ENCODE measurements at places on chromosomes 2 and 18.

GRCh38 chr2:205580212-205580987 is 101.9 kb upstream of the NRP2 start:
- DNase-seq: no peak

DNA sequence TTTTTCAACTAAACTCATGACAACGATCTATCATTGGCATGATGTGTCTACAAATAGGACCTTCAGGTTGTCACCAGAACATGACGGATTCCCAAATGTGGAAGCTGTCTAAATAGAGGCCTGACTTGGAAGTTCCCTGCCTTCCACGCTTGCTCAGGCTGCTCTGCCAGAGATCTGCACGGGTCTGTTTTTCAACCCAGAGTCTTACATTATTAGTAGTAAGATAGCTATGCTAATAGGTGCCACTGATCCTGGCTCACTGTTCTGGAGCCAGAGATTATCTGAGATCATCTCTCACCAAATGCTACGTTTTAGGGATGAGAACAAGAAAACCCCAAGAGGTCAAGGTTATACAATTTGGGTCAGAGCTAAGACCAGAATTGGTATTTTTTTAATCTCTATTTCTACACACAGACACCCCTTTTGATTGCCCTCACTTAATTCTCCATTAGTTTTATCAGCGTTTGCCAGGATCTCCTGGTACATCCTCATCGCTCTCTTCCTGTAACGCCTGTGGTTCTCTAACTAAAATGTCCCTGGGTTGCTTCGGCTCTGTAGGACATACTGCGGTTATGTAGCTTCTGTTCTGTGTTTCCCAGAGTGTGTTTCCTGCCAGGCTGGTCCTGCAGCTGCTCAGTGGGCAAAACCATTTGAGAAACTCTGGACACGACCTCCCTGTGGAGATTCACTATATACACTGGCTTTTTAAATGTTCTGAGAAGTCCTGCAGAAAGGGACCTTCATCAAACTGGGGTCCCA is 5.7 kb downstream of the CDC42EP3 start:
- DNase-seq: no peak

DNA sequence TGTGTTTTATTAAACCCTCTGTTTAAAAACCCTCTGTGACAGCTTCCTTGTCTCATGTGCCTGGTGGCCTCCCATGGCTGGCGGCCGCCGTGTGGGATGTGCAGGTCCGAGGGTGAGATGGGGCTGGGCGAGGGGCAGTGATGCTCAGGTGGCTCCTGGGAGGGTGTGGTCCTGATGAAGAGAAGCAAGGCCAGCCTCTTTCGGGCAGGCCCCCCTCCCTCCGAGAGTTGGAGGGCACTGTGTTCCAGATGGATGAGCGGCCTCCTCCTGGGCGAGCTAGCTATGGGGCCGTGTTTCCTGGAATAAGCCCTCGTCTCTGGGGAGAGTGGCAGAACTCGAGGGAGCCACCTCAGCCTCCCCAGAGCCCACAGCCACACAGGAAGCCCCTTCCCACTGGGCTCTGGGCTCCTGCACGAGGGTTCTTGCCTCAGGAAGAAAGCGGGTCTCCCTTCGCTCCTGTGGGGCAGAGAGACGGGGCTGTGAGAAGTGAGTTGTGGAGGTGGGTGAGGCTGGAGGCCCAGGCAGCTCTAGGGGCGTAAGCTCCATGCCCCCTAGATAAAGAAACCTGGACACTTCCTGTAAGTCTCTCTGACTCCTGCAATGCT is 72.1 kb downstream of the ASB1 start:
- no peak for DNase-seq

DNA sequence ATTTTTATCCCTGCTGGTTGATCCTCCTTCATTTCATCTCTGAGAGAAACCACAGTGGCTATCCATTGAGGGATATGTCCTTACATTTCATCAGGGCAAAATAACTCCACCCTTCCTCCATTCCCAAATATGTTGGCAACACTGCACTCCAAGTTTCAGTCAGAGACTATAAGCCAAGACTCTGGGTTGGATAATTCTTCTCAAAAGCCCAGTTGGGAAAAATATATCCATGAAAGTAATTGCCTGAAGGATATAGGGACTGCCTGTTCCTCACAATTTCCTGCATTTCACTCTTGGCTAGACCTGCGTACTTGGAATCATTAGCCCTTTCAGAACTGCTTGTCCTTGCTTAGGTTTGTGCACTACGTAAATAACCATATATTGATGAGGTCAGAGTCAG is 27.9 kb upstream of the EPB41L3 start:
- no peak for DNase-seq

GRCh38 chr2:45265336-45265735 is 256.1 kb upstream of the SIX2 start:
- DNase-seq: no peak

- DNase-seq: no peak
These were observed 35.4 kb downstream of the ARHGEF4 start for GRCh38 chr2:130871843-130872740.

GRCh38 chr18:77132369-77133050 is at the start of gene MBP:
Gene MBP (minus strand): TSS chr18:77132783. CDS start chr18:77105261, 27,522 bp downstream.
- peak; percentile 55 for DNase-seq

- no peak for DNase-seq
These were observed 797 bp downstream of the KLHL14 start for GRCh38 chr18:32771871-32772580.

DNA sequence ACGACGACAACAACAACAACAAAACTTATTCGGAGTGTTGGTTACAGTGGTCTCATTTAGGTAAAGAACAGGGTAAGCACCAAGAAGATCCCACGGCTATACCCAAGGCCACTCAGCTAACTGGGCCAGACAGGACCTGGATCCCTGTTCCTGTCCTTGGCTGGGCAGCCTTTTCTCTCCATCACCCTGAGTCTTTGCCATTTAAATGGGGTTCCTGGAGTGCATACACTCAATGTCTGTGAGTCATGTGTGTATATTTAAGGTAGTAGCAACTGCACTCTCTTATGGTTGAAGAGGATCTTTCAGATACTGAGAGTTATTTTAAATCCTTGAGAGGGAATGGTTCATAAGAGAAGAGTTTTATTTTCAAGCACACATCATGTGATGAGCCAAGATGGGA is 35.3 kb downstream of the ADCYAP1 start:
- no peak for DNase-seq

GRCh38 chr18:45749918-45750689 is 26.1 kb downstream of the SLC14A1 start:
- no peak for DNase-seq

DNA sequence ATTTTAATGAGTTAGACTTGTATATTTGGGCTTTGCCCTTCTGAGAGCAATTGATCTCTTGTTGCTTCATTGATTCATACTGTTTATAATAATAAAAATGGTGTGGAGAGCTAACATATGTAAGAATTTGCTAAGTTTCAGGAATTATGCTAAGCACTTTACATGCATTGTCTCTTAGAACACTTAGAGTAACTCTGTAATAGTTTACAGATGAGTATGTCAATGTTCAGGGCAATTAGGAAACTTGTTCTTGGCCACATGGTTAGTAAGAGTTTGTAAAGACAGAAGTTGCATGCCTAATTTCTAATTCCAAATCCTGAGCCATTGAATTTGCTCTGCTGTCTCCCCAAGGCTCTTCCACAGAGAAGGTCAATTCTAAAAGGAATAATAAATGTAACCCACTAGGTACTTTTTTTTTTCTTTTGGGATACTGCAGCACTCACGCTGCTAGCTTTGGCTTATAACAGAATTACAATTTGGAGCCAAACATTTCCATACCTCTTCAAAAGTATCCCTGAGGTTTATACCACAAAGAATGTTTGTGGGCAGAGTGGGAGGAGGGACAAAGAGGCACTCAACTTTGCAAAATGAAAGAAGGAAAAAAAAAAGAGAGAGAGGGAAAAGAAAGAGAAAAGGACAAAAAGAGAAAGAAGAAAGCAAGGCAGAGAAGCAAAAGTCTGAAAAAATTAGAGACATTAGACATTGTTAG is 232.4 kb downstream of the CALCRL start:
- no peak for DNase-seq

DNA sequence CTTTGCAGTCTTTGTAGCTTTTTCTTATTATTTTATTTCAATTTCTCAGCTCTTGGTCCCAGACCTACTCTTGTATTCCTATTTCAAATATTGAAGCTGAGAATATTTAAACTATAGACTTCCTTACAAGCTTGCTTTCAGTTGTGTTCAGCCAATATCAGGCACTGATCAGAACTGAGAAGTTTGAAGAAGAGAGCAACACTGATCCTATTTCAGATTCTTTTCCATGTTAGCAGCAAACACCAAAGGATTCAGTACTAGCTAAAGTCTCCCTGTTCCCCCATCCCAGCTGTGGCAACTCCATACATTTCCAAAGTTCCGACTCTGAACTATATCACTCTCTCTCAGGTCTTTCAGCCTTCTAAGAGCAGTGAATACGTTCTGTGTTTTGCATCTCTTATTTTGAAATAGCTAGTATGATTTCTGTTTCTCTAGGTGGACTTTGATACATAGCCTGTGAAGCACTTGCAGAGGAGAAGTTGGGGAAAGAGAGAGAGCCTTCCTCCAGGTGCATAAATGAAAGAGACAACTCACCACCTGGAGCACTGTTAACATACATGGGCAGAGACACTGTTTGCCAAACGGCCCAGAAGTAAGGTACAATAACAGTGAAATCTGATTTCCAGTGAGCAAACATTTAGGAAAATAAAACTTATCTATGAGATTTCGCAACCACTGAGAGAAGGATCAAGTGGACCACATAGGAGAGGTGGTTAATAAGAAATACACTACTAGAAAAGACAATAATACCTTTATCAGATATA is 135.0 kb upstream of the ZNF804A start:
- DNase-seq: no peak

DNA sequence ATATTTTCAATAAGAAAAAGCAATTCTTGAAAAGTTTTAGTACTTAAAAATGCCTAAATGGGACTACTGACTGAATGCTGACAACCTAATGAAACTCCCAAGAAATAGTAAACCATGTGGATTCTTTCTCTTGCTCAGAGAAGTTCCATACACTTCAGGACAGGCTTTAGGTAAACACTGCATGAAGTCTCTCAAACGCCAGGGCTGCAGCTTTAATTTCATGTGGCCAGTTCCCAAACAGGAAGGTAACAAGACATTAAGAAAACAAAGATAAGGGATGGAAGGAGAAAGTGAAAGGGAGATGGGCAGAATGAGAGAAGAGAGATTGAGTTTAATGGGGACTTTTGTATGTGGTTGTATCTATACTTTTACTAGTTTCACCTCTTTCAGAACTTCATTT is 734.7 kb upstream of the PKDCC start:
- DNase-seq: no peak

GRCh38 chr2:160294339-160294803 is 94.3 kb upstream of the ITGB6 start:
- DNase-seq: no peak

DNA sequence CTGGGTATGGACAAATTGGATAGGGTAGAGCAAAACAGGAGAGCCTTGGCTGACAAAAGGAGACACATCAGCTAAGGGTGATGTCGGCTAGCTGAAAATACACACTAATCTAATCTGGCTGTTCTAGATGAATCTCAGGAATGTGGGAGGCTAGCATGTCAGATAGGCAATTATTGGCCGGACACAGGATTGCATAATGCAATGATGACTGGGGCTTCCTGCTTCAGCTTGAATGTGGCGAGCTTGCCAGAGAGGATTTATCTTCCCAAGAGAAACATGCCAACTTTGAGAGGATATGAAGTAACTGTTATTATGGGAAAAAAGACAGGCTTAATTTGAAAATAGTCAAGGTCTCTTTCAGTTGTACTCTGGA is 102.4 kb downstream of the TRIB2 start:
- no peak for DNase-seq

- no peak for DNase-seq
These were observed 57.4 kb upstream of the GLI2 start for GRCh38 chr2:120678251-120678650.

DNA sequence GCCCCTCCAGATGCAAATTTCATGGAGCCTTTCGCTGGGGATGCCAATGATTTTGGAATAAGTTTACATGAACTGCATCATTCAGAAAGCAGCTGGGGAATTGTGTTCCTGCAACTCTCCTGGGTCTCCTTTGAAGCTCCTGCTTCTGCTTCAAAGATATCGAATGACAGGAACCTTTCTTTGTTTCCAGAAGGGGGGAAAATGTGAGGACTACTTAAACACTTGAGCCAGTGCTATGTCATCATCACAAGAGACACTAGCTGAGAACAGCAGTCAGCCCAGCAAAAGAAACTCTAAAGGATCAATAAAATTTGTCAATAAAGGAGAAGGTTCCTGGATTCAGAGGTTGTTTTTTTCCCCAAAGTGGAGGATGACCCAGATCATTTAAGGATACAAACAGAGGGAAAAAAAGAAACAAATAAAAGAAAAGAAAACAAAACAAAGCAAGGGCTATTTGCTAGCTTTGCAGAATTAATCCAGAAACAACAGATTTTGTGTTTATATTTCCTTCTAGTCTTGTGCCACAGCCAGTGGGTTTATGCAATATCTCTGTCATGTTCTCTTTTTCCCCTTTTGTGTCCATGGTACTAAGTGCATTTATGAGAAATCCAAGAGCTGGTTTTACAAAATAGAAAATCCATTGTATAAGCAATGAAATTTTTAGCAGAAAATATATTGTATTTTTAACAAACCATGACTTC is 463.7 kb downstream of the CDH2 start:
- DNase-seq: no peak

- no peak for DNase-seq
These were observed 31.1 kb downstream of the NDUFAF7 start for GRCh38 chr2:37262522-37262921.

DNA sequence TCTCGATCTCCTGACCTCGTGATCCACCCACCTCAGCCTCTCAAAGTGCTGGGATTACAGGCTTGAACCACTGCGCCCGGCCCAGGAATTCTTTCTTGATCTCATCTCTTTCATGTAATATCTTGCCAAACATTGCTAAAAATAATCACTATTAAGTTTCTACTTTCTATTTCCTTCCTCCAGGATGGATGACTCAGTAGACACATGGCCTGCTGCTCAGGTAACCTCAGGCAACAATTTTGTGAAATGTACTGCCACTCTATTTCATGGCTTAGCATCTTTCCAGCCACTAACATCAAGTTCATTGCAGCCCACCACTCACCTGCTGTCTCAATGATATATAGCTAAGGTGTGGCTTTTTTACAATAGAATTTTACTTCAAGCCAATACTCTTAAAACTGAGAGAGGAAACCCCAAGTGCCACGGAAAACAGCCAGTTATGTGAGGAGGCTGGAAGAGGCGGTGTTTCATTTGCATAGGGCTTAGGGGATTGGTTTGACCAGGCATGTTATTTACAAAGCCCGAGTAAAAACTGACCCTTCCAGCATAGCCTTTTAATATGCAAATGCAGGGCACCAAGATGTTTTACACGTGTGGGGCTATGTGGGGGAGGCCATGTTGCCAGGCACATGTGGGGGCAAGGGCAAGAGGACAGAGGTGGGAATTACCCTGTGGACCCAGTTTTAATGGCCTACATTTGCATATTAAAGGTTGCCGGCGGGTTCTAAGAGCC is 11.3 kb upstream of the SUMO1 start:
- DNase-seq: no peak

- DNase-seq: no peak
These were observed 81.8 kb downstream of the RAPGEF4 start for GRCh38 chr2:172817411-172817810.
